Neural crest cell (in vitro differentiated cells): ENCODE measurements at places on chromosomes 2 and 18. TPM values are rescaled to one million over a fixed set of nuclear protein-coding genes. Genes with fewer than 3 reads are reported as not detected.

The DPP4 gene
- total RNA-seq, result 0.82 and 1.6 TPM in 2 replicates

- no peak for DNase-seq
Observed at GRCh38 chr2:134124047-134124753, 129.7 kb upstream of the MGAT5 start.

The SRD5A2 gene
- not detected in 2 replicates for total RNA-seq

DNA sequence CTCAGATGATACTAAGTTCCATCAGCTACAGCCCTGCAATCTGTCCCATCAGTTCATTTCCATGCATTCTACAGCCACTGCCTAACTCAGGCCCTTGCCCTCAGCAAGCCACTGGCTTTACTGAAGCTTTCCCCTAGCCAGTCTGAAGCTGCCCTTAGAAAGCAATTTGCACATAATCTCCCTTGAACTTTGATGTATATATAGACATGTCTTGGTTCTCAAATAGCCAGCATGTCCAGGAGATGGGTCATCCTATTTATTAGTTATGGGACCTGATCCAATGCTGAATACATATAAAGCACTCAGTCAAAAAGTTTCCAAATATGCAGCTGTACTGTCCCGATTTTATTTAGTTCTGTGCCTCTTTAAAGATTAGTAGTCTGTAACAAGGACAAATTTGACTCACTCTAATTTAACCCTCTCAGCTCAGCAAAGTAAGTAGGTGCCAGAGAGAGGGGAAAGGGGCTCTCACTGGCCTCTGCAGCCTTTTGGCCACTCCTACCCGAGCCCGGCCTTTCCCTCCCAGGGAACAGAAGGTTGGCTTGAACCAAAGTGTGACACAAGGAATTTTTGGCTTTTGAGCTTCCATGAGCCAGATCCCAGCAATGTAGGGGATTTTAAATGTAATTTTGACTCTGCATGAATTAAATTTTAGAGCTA, 70.7 kb downstream of the CCDC93 start:
- DNase-seq, result no peak

The ALPI gene
- total RNA-seq, result not detected in 2 replicates

The KCNIP3 gene
- total RNA-seq, result 2.9 and 4.1 TPM in 2 replicates

DNA sequence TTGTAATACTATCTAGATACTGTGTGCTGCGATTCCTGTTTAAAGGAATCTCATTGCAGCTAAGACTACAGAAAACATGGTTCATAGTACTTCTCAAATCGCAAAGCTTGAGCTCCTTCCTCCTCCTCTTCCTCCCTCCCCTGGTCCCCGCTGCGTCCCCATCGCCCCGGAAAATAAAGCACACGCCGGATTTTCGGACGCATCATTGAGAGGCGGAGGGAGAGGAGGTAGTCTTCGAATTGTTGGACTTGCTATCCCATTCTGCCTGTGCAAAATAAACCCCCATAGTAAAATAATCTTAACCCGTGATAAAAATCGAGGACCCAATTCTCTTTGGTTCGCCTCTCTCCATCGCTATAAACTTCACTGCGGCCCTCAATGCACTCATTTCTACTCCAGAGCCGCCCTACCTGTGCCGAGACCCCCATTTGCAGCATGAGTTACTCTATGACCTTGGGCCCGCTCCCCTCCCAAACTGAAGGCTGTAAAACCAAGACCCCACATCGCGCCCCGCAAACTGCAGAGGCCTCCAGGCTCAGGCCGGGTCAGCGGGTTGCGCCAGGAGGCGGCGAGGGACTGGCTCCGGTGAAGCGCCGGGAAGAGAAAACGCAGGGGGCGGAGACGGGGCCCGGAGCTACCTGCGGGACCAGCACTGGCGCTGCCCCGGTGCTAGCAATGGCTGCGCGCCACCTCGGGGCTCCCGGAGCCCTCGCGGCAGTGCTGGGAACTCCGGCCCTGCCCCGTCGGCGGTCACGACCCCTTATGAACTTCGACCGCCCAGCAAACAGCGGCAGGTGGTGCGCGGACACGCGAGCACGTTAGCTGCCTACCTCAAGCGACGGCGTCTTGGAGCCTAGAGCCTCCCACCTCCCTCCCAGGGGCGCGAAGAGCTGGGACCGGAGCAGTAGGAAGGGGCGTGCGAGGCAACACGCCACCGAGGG, 649 bp downstream of the ESCO1 start:
- no peak for DNase-seq

The TMEM247 gene
- total RNA-seq, result not detected in 2 replicates

DNA sequence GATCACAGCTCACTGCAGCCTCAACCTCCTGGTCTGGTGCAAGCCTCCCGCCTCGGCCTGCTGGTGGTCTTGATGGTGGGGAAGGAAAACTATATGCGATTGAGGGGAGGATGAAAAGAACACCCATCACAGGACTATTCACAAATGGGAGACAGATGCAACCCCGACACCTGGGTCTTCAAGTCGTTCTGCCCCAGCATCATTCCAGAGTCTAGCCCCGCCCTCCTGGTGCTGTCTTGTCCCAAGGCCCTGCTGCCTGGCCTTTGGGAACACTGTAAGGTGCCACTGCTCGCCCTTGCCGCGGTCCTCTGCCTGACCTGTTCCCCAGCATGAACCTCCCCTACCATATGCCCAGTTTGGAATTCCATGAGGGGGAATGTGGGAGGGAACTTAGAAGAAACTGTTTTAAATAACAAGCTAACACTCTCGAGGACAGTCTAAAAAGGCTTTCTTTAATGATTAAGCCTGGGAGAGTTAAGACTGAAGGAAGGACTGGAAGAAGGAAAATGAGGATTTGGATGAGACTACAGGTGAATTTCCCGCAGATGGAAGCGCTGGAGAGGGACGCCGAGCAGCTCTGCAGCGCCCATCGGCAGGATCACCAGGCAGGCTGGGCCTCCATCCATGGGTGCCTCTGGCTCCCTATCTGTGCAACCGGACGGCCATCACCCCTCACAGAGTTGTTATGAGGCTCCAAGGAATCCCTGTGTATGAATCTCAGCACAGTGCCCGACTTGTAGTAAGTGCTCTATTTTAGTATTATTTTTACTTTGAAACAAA, 75.0 kb downstream of the MEX3C start:
- DNase-seq, result no peak

DNA sequence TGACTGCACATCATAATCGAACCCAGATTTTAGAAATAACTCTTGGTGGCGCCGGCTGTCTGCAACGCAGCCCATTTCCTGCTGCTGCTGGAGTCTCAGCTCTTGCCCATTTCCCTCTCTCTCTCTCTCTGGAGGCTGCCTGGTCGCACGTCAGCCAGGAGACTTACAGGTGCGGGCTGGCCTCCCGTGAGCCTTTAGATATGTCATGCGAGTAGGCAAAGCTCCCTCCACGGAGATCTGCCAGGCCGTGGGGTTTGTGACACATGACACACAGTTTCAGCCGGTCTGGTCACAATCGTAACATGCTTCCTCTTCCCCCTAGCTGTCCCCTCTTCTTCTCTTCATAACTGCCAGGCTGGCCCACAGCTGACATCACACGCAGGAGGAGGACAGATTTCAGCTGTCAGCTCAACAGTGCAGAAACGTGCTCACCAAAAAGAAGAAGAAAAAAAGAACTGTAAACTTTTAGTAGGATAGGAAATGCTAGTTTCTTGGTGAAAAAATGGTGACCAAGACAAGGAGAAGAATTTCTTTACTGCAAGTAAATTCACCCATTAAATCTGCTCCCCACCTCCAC, 489.3 kb downstream of the ZNF516 start:
- no peak for DNase-seq

- DNase-seq, result no peak
Observed at GRCh38 chr2:30346471-30347169, 100.4 kb upstream of the LCLAT1 start.

GRCh38 chr18:69958422-69958821, 10.7 kb upstream of the CD226 start:
- no peak for DNase-seq

The GPR55 gene
- not detected in 2 replicates for total RNA-seq

GRCh38 chr2:239391286-239392071, 9.3 kb downstream of the HDAC4 start:
- no peak for DNase-seq

GRCh38 chr2:143988082-143988481, 531.8 kb downstream of the ZEB2 start:
- no peak for DNase-seq

DNA sequence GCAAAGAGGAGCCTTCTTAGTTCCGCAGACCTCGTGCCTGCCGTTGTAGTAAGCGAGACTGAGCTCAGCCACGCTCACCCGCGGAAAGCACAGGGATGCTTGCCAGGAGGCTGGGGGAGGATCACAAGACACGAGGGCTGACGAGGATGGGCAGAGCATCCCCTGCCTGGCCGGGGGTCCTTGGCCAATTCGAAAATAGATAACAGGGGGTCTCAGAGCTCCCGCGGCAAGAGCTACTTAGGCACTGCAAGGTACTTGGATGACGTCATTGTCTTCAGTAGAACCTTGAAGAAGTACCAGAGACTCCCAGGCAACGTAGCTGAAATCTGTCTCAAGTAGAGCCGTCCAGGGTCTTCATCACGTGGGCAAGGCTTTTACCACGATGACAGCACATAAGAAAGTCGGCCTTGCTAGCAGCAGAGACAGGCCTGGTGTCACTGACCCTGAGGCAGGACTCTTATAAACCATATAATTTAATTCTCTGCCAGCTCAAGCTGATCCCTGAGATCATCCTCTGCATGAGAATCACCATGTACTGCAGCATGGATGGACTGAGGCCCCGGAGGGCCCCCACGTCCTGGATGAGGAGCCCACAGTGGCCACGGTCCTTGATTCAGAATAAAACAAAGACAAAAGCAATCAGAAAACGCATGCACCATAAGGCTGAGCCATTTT, 81.9 kb downstream of the TMEM18 start:
- DNase-seq, result no peak

GRCh38 chr18:69774831-69775230, 172.8 kb downstream of the CD226 start:
- DNase-seq, result no peak

The DCDC2C gene
- not detected in 2 replicates for total RNA-seq

The IL36A gene
- not detected in 2 replicates for total RNA-seq

GRCh38 chr2:119641562-119642258, 37.3 kb upstream of the TMEM177 start:
- peak; percentile 83 for DNase-seq

DNA sequence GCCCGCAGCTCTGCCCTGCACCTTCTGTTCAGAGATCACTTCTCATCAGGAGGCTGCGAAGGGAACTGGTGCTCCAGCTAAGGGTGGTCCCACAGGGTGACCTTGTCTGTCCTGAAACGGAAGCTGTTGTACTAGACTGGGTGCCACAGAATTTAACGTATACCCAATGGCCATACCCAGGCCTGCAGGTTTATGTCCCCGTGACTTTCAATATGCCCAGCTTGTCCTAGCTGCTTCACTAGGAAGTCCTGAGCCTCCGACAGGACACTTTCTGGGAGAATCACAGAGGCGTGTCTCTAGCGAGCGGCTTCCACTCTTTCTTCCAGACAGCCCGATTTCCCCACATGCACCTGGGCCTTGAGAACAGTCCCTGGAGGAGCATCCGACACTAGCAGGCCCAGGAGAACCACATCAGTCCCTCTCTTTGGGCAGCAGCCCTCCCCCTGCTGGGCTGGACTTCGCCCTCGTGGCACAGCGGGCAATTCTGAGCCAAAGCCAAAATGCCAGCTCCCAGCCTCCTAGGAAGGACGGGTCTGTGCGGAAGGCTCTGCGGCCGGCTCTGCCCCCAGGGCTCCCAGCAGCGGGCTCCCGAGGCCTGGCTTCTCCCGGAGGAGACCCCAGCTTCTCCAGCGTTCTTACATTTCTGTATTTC, 91.9 kb upstream of the OTOS start:
- no peak for DNase-seq

GRCh38 chr18:77025123-77025522, 107.5 kb downstream of the MBP start:
- no peak for DNase-seq

- no peak for DNase-seq
Observed at GRCh38 chr2:239921843-239922242, 103.3 kb downstream of the NDUFA10 start.

The CELF4 gene
- 1.8 and 1.9 TPM in 2 replicates for total RNA-seq

DNA sequence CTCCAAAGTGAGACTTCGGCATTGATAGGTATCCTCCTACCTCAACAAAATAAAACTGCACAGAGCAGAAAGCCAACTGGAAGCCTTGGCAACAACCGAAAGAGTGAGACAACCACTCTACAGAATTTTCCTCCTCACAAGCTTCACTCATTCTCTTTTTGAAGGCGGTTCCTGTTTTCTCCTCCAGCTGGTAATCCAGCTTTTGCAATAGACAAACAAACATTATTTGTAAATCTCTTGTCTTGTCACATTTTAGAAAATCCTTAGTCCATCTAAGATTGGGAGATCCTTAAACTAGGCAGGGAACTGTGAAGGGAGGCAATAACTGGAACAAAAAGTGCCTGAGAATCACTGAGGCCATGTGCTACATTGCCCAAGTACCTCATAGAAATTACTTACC, 332.4 kb downstream of the BCL11A start:
- DNase-seq, result no peak
